IMR-90 (cell line): ENCODE measurements at places on chromosomes 13 and 19.

DNA sequence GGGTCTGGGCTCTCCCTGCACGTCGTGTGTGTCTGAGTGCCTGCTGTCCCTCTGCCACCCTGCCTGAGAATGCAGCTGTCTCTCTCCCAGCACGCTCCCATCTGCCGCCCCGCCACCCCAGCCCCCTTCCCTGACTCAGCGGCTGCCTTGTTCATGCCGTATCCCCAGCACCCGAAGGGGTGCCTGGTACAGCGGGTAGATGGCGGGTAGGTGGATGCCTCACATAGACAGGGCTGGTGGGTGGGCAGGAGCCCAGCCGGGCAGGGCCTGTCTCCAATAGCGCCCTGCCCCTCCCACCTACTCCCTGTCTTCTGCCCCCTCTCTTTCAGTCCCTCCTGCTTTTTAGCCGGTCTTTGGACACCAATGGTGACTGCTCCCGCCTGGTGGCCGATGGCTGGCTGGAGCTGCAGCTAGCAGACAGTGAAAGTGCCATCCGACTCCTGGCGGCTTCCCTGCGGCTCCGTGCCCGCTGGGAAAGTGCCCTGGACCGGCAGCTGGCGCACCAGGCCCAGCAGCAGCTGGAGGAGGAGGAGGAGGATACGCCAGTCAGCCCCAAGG, 30.3 kb downstream of the DHX34 start:
- no peak for DNase-seq

DNA sequence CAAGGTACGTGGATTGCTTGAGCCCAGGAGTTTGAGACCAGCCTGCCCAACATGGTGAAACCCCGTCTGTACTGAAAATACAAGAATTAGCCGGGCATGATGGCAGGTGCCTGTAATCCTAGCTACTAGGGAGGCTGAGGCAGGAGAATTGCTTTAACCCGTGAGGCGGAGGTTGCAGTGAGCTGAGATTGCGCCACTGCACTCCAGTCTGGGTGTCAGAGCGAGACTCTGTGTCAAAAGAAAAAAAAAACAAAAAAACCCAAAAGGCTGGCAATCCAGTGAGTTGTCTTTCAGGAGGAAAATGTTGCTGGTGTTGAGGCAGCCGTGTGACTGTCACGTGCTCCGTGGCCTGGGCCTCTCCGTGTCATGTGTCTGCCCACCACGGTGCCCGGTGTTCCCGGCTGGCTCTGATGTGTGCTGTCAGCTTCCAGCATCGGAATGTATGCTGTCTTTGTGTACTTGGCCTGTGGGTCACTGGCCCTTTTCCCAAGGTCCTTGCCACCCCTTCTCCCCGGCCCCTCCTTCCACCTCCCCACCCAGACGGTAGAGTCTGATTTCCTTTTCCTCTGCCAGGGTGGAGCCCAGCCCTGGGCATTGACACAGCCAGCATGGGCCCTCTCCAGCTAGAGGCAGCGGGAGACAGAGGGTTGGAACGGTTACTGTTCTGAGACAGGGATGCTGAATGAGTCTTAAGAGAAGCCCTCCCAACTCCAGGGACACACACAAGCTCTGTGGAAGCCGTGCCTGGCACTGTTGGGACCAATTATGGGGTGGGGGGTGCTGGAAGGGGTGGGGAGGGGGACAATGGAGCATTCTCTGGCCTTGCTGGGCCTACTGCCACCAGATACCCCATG, 7.2 kb upstream of the TUBB4A start:
- no peak for DNase-seq

- DNase-seq: no peak
Observed at GRCh38 chr13:64936879-64937278, 2293.3 kb downstream of the PCDH9 start.

DNA sequence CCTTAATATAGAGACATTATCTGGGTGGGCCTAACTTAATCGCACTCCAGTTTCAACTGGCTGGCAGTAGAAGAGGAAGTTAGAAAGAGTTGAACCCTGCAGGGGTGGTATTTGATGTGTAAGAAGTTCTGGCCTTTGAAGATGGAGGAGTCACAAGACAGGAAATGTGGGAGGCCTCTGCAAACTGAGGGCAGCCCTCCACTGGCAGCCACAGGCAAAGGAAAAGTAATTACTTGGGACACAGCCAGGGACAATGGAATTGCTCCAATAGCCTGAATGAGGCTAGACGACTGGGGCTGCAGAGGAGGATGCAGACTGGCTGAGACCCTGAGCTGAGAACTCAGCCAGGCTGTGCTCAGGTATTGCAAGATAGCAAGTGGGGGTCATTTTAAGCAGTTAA, 703.3 kb upstream of the ARGLU1 start:
- peak; percentile 50 for DNase-seq

- peak; percentile 71 for DNase-seq
Observed at GRCh38 chr13:73708393-73708985, 425.7 kb downstream of the KLF12 start.

- no peak for DNase-seq
Observed at GRCh38 chr19:32012206-32012605, 333.2 kb upstream of the ZNF507 start.

- no peak for DNase-seq
Observed at GRCh38 chr13:73412933-73413332, 354.1 kb downstream of the KLF5 start.

- no peak for DNase-seq
Observed at GRCh38 chr13:75416327-75417011, 65.5 kb downstream of the TBC1D4 start.

DNA sequence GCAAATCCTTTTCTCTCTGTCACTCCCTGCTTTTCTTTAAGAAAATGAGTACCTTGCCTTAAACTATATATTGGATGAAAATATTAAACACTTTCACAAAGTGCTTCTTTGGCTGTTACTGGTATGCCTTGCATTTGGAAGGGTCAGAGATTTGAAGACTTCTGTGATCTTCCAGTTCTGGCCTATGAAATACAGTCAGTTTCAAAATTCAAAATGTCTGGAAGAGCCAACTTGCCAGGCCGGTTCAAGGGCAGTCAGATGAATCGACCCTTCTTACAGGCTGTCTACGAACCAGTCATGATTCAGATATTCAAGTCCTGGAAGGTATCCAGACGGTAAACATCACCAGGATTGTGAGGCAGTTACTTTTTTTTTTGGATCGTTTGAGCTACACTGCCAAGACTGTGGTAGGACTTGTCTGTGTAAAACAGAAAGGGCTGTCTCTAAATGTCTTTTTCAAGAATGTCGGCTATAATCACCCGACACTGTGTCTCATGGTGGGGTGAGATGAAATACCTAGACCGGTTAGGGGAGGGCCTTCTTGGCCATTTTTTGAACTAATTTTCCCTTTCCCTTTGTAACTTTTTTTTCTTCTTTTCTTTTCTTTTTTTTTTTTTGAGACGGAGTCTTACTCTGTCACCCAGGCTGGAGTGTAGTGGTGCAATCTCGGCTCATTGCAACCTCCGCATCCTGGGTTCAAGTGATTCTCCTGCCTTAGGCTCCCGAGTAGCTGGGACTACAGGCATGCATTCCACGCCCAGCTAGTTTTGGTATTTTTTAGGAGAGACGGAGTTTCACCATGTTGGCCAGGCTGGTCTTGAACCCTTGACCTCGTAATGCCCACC, 11.2 kb downstream of the ACTN4 start:
- peak; percentile 100 for DNase-seq

DNA sequence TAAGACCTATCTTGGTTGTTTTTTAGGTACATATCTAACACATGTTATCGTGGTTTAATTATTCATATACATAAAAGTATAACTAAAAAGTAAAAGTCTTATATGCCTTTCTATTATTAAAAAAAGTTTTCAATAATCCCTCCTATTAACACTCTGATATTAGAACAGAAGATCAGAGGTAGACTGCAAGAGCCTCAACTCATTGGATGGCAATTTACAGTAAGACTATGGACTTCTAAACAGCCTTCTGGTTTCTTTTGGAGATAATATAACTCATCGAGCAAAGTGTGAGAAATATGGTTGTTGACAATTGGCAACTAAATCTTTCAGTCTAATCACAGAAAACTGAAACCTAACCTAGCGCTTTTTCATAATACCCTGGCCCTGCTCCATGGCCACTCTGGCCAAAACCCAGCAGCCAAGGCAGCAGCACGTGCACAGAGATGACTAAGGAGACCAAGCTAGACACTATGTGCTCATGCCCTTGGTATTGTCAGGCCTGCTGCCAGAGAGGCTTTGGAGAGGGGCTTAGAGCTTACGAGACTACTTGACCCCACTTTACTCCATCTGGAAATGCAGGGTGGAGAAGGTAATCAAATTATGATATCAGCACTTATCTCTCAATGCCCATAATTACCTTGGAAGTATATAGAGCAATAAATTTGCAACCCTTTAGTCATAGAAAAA, 40.6 kb upstream of the EEF1AKMT1 start:
- peak; percentile 96 for DNase-seq

DNA sequence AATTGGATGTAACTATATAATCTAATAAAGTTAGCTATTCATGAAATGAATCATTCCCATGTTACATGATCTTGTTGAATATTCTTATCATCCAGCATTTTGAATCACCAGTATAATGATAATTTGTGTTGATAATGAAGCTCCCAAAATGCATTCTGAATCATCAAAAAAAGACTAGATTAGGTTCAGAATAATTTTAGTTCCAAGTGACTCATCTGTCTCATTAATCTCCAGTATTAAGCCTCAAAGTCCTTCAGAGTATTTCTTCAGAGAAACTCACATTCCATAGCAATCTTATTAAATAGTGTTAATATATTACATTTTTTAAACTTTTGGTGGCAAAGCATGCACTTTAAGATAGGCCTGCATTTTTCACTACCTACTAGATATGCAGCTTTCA, 207.5 kb downstream of the SLITRK5 start:
- DNase-seq: no peak

DNA sequence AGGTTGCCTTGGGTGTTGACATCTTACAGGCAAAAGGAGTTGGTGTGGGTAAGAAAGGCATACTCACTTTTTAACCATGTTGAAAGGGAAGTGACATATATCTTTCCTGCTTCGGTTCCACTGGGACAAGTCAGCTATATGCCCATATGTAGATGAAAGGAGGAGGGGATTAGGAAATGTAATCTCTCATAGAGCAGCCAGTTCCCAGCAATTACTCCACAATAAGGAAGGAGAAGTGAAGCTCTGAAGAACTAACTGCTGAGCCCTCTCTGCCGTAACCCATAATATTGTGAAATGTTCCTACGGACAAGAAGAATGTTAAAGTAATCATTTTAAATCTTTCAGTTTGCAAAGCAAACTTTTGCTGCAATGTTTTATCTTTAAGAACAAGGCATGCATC, 82.2 kb downstream of the EDNRB start:
- DNase-seq: peak; percentile 44

DNA sequence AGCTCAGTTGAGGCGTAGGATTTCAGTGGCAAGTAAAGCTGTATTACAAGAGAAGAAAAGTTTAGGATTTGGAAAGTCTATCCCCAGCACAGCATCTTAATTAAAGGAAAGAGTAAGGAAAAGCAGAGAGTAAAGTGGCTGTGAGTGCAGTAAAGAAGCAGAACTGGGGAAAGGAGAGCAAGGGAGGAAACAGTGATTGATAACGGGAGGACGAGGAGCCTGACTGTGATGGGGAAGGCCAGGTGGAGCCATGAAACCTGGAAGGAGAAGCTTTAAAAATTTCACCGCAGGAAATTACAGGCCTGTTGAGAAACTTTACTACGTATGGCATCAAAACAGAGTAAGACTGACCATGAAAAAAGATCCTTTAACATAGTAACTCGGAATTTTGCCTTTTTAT, 175.6 kb downstream of the SHISA2 start:
- no peak for DNase-seq

DNA sequence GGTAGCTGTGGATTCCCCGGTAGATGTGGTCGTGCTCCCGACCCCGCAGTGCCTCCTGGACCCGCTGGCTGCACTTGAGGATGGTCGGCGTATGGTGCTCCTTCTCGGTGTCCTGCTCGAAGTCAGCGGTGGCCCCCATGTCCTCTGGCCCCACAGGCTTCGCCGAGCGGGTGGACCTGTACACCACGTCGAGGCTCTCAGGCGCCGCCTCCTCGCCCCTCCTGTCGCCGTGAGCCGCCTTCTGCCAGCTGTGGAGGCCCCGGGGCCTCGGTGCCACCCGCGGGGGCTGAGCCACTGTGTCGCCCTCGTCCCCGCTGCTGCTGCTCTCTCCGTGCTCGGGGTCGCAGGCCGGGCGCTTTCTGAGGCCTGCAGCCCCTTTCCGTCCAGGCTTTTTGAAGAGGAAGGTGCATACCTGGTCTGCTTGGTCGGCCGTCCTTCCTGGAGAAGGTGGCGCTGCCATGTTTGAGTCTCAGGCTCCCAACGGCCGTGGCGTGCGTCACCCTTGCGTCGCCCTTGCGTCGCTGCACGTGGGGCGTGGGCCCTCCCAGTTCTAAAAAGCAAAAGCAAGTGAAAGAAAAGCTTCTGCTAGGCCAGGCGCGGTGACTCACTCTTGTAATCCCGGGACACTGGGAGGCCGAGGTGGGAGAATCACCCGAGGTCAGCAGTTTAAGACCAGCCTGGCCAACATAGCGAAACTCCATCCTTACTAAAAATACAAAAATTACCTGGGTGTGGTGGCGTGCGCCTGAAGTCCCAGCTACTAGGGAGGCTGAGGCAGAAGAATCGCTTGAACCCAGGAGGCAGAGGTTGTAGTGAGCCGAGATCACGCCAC, at the start of gene RNF113B:
TSS of gene RNF113B (minus strand) at position 493 of the 832 bp plus-strand sequence. CDS start at position 460, 33 bp downstream.
- no peak for DNase-seq

DNA sequence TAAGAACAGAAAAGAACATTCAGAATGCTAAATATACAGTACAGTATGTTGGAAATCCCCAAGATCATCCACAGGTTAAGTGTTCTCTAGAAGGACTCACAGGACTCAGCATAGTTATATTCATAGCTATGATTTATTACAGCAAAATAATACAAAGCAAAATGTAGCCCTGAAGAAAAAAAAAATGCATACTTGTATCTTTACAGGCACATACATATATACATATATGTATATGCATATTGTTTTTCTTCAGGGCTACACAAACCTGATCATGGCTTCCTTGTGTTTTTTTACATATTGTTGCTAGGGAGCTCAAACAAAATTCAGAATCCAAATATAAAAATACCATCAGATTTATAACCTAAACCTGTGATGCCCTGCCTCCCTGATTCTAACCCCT, 78.5 kb downstream of the TUBA3C start:
- DNase-seq: no peak

GRCh38 chr13:45896285-45896684, 44.7 kb upstream of the SIAH3 start:
- no peak for DNase-seq

GRCh38 chr19:35310811-35311465, 18.0 kb upstream of the CD22 start:
- no peak for DNase-seq

DNA sequence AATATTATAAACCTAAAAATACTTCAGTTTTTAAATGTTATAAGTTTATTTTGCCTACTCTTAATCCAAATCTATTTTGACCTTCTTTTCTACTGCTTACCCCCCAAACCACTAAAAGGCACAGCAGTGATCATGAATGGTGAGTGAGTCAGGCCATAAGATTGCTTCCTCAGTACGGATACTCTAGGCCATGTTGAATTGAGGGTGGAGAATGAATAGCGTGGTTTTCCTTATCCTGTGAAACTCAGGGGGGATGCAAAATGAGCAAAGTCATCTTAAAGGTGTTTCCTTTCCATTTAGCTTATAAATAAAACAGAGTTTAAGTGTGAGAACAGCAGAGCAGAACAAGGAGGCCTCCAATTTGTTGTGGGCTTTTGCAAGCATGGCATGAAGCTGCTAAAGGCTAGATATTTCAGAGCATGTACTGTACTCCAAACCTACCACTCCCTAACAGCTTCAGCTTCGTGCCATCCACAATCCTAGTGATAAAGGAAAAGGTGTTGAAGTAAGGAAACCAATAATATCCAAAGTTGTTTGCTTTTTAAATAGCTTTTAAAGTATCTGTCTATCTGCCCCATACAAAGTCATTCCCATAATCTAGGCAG, 25.0 kb downstream of the SERPINE3 start:
- peak; percentile 79 for DNase-seq
